ENCODE measurements at places on chromosomes 2 and 18. TPM values are rescaled to one million over a fixed set of nuclear protein-coding genes. Genes with fewer than 3 reads are reported as not detected.

Gene VPS54
- total RNA-seq, result 22.9 TPM

Gene EMILIN1
- total RNA-seq, result 210 TPM

Gene GAL3ST2
- total RNA-seq, result 26.4 TPM

Gene MAL
- 2.9 TPM for total RNA-seq

Gene DTNB
- 35.9 TPM for total RNA-seq

Gene EPAS1
- total RNA-seq, result 221 TPM

Gene FAM124B
- 1.2 TPM for total RNA-seq

Gene RNMT
- total RNA-seq, result 24.5 TPM

Gene CYRIA
- total RNA-seq, result 7.0 TPM

Gene GULP1
- 53.4 TPM for total RNA-seq

DNA sequence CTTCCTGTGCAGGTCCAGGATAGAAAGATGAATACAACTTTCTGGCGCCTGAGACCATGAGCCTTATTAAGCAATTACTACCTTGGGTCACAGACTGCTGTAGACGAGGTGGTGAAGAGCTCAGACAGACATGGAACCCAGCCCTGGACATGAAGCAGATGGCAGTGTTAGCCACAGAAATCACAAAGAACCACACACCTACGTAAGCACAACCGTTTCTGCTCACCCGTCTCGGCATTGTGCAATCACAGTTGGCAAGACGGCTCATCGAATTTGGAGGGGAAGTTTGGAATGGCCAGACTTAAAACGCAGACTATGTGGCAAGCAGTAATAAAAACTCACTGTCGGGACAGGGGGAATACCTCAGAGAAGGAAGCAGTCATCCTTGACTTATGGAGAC, 24.3 kb upstream of the ASPRV1 start:
- DNase-seq, result peak; percentile 45

GRCh38 chr18:12369211-12369610, 7.8 kb downstream of the AFG3L2 start:
- no peak for DNase-seq

GRCh38 chr2:198285216-198285615, 480.8 kb downstream of the PLCL1 start:
- DNase-seq, result no peak

DNA sequence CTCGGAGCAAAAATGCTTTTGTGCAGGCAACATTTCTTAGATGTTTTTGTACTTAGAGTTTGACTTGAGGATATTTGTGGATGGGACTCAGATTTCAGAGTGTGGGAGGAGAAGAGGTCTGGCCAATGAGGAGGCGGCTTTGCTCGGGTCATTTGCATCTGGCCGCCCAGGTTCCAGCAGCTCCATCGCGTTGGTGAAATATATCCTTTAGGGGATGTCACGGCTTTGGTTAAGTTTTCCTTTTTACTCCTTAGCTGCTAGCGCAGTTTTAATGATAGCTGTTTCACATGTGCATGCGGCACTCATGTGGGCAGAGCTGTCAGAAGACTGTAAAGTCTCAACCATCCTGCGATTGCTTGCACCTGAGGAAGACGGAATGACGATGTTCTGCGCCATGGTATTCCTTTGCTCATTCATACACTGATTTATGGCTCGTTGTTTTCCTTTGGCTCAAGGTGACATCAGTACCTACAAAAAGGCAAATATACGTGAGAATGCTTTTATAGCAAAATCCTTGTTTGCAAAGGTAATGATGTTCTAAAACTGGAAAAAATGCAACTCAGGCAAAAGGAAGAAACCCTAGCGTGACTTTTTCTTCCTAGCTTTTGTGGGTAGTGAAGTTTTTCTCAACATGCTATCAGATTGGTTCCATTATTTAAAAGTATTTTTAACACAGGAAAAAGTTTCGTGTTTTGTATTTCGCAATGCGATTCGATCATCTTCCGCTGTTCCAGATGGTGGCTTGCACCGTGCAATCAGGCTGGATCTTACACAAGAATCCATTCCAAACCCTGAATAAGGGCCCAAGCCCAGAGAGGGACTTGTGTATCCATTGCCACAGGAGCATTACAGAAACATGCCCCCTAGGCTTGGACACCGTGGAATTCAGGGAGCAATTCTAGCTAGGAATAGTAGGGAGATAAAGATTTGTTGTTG, 70.5 kb upstream of the ZNF516 start:
- DNase-seq, result peak; percentile 82

DNA sequence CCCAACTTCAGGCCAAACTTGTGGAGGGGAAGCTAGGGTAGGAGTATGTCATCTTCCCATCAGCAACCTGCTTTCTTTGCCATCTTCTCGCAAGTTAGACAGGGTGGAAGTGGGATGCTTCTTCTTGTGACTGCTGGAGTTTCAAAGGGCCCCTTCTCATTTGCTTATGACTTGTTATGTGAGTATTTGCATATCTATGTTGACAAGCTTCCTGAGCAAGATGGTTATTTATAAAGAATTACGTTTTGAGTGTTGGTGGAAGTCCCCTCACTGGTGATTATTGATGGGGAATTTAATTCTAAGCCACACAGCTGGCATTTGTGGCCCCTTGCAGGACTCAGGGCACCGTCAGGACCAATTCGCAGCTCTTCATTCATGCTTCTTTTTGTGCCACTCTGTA, 791.0 kb downstream of the LRRTM4 start:
- no peak for DNase-seq

GRCh38 chr2:47249157-47249900, 94.2 kb upstream of the STPG4 start:
- DNase-seq, result no peak

DNA sequence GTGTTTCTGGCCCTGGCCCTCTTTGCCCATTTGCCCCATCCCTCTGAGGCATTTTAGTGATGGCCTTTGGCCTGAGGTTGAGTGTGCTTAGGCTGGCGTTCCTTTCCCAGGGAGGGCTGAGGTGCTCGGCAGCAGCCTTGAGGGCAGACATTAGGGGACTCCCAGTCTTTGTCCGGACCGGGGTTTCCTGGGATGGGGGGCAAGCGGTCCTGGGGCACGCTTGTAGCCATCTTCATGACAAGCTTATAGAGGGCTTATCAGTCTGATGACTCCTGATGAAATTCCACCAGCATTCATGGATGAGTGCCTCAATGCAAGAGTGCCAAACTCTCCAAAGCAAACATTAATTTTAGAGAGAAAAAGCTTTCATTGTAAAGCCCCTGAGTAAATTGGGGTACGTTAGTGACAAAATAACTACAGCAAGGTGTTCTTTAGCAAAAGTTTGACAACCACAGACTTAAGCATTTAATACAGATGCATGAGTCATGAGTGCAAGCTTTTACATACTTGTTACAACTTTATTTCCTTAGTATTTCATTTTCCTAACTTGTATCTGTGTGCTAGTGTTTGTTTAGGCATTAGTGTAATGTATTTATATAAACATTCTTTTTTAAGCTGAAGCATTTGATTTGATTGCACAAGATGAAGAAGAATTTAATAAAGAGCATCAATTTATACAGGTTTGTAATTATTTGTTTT, 45.6 kb downstream of the CEP192 start:
- DNase-seq, result no peak

DNA sequence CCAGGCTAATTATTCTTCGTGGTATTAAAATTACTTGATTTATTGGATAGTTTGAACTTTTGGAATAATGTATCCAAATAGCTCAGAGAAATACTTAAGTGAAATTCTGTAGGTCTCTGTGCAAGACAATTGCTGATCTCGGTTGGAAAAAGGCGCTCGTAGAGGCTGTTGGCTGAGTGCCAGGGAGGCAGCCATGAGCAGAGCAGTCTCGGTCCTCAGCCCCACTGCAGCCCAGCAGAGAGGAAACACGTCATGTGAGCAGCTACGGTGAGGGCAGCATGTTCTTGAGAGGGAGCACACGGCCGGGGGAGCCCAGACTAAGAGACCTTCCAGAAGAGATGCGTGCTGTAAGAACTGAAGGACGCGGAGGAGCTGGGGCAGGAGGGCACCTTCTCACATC, 42.5 kb downstream of the DCDC2C start:
- DNase-seq, result no peak

DNA sequence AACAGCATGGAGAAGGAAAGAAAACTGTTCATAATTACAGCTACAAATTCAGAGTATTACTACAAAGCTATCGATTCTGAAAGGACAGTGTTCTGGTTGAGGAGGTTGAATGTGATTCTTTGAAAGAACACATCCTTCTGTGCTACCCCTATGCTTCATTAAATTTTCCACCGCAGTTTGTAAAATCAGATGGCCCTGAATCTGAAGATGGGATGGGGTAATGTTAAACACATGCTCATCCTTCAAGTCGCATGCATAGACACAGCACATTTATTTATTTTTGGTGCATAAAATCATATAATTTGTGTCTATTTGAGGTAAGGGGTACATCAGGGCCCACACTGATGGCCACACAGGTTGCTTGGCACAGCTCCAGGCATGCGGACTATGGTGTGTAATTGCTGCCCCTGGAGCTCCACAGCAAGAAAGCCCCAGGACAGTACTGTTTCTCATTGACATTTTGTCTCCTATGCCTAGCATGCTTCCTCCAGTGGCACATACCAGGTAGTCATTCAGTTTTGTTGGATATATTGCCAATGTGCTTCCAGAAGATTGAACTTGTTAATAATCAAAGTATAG, 238.8 kb upstream of the TANK start:
- DNase-seq, result no peak

- no peak for DNase-seq
These were observed 108.1 kb downstream of the LYPD6 start for GRCh38 chr2:149438330-149438960.

DNA sequence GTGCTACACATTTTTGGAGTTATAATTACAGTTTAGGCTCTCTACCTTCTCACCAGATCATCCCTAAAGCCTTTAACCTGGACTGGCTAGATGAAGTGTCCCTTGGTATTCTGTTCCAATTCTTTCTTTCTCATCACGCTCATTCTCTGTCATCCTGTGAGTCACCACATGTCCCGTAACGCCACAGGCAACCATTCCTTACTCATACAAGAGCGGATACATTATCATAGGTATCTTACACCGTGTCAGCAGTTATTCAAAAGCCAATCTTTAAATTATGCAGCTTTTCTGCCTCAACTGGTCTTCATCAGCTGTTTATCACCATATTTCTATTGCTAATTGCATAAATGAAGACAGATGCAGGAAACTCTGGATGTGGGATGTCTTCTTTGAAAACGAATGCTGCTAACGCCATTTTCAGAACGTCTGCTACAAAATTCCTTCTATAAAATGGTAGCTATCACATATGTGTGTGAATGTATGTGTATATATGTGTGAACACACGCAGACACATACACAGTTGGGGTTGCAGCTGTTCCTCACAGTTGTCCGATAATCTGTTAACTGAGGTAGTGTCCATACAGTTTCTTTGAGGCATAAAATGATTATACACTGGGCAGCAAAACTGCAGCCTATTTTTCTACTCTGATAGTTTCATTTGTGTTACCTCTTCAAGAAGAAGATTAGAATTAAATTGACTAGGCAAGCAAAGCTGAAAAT, 47.9 kb downstream of the EML6 start:
- DNase-seq, result no peak

DNA sequence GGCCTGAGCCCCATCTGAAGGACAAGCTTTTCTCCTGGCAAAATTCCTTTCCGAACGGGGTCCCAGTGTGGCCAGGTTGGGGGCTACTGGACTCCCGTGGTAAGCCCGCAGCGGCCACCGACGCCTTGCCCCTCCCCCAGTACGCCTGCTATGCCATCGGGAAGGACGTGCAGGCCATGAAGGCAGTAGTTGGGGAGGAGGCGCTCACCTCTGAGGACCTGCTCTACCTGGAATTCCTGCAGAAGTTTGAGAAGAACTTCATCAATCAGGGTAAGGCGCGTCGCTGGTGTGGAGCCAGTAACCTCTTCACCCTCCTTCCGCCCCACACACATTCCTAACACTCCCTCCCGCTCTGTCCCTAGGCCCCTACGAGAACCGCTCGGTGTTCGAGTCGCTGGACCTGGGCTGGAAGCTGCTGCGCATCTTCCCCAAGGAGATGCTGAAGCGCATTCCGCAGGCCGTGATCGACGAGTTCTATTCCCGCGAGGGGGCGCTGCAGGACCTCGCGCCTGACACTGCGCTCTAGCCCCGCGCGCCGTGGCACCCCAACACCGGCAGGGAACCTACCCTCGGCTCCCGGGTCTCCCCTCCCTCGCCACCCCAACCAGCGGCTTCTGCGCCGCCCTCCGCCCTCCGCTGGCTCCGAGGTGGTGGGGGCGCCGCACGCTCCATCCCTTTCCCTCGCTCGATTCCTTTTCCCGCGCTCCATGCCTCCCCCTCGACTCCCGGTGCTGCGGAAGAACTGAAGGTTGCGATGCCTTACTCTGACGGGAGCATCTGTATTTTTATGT, 13.6 kb upstream of the ANKRD53 start:
- DNase-seq, result peak; percentile 71

- DNase-seq, result no peak
These were observed 44.1 kb downstream of the ACAA2 start for GRCh38 chr18:49769047-49769728.

- DNase-seq, result no peak
These were observed 28.5 kb downstream of the MAP4K3 start for GRCh38 chr2:39408351-39409136.

All from mucosa of gallbladder (tissue), 1 donor.